ENCODE measurements at places on chromosomes 6 and 20.

GRCh38 chr6:35425284-35425683 is 26.9 kb upstream of the FANCE start:
- no peak for DNase-seq

GRCh38 chr6:85464722-85465150 is 14.9 kb downstream of the NT5E start:
- DNase-seq, result no peak

DNA sequence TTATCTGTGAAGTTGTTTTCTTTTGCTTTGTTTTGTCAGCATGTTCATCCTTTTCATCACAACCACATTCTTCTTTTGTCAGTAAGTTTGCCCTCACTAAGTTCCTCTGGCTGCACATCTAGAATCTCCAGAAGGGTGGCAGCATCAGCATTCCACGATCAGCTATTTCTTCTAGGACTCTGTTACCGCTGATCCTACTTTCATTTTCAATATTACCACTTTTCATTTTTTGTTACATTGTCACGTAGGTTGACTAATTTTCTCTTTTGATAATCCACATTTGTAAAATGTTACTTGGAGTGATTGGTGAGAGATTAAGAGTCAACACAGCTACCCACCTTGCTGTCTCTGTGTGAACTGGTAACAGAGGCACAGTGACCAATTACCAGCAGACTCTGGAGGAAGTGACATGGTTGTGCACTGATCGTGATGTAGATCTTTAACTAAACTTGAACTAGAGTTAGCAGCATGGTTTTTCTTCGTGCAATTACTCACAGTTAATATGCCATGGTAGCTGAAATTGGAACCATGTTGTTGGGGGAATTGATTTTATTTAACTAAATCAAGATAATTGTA is 307.9 kb upstream of the SLC35B3 start:
- DNase-seq, result no peak

DNA sequence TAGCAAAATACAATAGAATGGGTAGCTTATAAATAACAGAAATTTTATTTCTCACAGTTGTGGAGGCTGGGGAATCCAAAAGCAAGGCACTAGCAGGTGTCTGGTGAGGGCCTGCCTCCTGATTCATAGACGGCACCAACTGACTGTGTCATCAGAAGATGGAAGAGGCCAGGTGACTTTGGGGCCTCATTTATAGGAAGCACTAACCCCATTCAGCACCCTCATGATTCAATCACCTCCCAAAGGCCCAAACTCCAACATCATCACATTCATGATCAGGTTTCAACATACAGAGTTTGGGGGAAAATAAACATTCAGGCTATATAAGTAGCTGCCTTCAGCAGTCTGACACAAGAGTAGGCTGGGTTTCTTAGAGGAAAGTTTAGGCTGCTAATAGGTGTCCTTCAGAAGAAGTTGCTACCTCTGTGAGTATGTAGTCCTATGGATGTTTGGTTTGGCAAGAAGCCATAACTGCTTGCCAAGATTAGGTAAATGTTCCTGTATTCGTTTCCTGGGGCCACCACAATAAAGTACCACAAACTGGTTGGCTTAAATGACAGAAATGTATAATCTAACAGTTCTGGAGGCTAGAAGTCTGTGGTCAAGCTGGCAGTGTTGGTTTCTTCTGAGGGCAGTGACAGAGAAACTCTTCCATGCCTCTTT is 48.8 kb downstream of the NT5E start:
- no peak for DNase-seq

GRCh38 chr6:20175810-20176410 is 36.4 kb downstream of the MBOAT1 start:
- DNase-seq, result no peak

- no peak for DNase-seq
Measured at GRCh38 chr20:62535964-62536363, 60.2 kb upstream of the GATA5 start.

- DNase-seq, result no peak
Measured at GRCh38 chr6:19435755-19436154, 401.4 kb upstream of the ID4 start.

DNA sequence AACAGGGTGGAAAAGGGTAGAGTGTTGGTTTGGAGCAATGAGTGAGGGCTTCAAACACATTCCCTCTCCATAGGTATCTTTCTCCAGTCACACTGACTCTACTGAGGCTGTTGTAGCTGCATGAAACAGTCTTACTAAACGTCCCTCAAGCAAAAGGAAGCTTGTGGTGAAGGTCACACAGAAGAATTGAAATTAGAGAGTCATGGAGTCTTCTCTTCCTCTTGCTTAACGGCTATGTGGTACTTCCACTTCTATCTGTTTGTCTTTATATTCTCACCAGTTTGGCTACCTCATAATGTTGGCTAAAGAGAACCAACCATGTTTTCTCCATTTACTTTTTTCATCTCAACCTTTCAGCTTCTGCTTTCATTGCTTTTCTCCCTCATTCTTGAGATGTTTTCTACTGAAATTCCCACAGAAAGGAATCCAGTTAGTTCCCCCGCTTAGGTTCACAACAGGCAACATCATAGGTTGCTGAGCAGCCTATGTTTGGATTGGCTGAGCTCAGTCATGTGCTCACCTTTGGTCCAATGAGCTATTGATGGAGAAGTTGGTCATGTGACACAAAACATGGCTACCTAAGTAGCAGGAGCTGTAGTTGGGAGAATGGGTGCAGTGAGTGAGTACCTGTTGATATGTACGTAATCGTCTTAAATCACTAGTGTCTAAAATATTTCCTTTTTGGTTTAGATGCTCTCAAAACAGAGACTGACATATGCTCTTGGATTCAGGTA is 99.8 kb downstream of the SNAP25 start:
- DNase-seq, result no peak

DNA sequence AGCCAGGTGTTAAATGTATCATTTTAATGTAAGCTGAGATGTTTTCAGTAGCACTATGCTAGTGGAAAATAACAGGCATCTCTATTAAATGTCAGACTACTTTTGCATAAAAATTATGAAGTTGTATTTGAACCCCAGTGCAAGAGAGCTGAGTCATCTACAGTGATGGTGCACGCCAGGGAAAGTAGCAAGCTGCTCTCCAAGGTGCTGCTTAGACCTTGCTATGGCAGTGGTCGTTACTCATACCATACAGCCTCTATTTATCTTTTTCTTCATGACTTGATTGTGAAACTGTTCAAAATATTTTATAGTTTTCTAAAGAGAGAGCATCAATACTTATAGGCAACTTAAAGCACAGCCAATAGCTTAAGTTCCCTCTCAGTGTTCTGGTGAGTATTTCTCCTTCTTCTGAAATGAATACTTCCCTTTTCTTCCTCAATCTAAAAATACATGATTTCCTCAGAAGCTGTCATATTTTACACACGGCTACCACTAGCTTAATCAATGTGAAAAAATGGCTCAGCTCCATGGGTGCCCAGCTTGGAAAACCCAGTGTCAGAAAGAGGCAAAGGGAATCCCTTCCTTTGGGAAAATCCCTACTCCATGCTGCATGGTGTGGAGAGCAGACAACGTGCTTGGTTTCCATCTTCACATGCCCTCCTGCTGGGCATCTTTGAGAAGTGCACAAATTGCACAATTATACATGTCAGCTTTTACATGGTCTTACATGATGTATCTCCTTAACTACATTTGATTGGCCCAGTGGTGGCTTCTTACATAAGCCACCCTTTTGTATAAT is 105.6 kb downstream of the ELOVL4 start:
- DNase-seq, result no peak

DNA sequence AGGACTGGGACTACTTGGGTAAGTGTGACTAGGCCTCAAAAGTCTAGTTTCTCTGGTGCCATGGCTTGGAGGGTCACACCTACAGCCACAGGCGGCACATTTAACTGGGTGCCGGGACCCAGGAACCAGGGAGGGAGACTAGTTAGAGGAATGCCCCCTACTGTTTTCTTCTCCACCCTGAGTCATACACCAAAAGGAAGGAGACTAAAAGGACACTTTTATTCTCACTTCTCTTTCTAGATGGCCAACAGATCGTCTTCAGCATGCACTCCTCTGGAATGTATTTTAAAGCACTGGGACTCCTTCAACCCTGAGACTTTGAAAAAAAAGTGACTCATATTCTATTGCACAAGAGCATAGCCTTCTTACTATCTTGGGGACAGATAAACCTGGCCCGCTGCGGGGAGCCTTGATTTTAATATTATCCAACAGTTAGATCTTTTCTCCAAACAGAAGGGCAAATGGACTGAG is 33.4 kb downstream of the PLN start:
- DNase-seq, result no peak

GRCh38 chr6:11802886-11803590 is 24.4 kb upstream of the ADTRP start:
- no peak for DNase-seq

DNA sequence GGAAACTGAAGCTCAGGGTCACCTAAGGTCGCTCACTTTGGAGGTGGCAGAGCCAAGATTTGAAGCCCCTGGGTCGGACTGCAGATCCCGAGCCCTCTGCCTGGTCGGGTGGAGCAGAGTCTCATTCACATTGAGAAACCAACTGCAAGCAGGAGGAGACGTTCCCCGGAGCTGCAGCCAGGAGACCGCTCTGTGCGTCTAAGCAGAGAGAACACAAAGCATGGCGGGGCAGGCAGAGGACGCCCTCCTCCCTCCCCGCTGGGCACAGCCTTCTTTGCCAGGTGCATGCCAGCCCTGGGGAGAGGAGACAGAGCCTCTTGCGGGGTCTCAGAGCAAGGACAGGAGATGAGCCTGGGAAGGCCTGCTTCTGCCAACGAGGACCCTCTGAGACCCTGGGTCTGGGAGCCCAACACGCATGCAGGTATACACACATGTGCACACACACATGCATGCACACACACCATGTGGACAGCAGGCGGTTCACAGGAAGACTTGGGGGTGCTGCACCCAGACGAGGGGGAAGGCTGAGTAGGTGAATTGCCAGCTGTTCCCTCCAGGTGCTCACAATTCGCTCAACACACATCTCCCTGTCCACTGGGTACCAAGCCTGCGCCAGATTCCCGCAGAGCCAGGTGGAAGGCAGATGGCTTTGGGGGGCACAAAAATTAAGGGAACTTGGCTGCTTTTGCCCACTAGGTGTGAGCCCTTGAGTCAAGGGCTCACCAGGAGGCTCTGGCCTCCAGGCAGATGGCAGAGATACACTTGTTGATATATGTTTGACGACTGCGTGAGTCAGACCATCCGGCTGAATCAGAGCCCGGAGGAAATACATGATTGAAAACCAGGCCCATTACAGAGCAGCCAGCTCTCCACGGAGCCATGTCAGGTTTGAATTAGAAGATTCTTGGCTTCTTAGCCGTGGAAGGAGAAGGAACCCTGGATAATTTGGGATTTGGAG is 5.5 kb upstream of the NTSR1 start:
- no peak for DNase-seq

- DNase-seq, result no peak
Measured at GRCh38 chr20:57025666-57026224, 240.7 kb downstream of the BMP7 start.

DNA sequence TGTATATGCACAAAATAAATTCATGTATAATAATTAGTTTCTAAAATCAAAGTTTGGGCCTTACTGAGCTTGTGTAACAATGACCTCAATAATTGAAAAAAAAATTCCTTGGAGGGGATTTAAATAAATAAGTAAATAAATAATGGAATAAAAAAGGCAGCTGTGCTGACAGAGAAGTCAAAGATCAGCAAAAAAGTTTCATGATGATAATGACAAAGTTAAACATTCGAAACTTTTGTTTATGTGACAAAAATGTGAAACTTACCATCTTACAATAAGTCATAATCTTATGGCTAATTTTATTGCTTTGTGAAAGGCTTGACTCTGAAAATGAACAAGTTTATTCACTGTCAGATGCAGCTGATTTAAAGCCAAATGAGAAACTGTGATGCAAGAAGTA is 3.1 kb upstream of the TTK start:
- DNase-seq, result no peak

DNA sequence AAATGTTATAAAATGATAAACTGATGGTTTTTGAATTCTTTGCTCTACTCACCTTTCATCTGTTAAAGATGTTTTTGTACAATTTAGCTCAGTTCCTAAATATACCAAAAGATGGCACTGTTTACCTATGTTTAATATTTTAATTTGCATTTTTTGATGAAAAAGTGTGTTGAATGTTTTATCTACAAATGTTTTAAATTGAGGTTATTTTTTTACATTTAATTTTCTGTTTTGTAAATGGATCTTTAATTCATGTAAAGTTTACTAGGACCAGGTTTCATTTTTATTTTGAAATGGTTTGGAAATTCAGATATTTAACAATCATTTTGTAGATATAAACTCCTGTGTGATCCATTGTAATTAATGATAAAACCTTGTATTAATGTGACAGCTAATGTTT is 30.0 kb downstream of the CDKAL1 start:
- DNase-seq, result no peak

- no peak for DNase-seq
Measured at GRCh38 chr20:47688385-47689381, 96.6 kb downstream of the SULF2 start.

- no peak for DNase-seq
Measured at GRCh38 chr20:22619272-22619671, 34.9 kb upstream of the FOXA2 start.

GRCh38 chr6:81633391-81633790 is 119.1 kb downstream of the TENT5A start:
- DNase-seq, result no peak

GRCh38 chr20:34022151-34022838 is 28.6 kb downstream of the RALY start:
- DNase-seq, result no peak

DNA sequence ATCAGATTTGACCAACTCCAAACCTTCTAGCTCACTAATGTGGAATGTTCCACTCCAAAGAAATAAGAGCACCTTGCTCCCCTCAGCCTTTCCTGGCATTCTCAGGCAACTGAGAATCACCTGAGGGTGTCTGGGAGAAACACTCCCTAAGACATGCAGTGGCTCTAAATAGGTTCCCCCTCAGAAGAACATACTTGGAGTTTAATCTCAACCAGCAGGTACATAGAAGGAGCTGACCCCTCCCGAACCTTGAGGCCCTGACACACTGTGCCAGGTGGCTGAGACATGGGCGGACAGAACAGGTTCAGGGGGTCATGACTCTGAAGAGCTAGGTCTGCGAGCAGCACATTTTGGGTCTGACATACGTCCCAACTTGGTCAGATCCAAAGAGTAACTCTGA is 107.6 kb upstream of the MAP3K4 start:
- DNase-seq, result no peak

DNA sequence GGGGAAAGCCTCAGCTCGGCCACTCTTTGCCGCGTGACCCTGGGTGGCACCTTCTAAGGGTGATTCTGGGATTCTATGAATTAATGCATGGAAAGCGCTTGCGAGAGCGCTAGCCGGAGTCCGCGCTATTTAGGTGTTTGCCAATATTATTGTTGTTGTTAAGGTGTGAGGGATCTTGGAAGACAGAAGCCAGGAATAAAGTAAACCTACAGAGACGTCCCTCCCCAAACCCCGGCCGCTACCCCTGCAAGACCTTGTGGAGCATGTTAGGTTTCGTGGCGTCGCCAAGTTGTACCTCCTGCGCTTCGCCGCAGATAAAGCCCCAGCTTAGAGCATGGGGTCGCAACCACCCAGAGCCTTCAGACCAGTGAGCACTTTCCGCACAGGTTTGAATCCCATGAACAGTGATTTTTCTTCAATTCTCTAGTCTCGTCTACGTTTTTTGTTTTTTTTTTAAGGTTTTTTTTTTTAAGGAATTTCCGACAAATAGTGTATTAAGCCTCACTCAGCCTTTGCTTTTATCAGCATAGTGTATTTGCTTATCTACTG is 16.9 kb upstream of the ZSCAN9 start:
- DNase-seq, result no peak
